ENCODE measurements at places on chromosomes 5 and 9.

DNA sequence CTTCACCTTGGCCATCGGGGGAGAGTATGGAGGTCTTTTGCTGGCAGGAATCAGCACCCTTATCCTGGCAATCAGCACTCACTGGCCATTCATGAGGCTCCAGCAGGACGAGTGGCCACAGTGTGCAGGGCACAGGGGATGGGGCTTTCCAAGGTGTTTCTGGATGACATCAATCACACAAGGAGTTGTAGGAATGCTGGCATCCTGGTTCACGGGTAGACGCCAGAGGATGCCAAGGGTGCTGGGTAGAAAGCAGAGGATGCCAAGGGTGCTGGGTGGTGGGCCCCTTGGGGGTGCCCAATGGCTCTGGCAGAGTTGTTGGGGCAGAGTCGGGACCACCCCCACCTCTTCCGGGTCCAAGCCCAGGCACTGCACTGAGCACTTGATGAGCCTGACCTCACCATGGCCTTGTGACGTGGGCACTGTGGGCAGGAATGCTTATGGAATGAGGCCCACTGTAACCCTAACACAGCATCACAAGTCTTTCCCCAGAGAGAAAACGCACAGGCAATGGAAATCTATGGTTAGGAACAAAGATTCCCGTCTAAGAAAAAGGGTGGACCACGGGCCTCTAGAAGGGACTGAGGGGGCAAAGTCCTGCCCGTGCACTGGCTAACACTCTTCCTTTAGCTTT lies 29.1 kb downstream of the CEL start:
- no peak for DNase-seq

- DNase-seq = no peak
Measured at GRCh38 chr5:40834391-40834848, 602 bp downstream of the RPL37 start.

DNA sequence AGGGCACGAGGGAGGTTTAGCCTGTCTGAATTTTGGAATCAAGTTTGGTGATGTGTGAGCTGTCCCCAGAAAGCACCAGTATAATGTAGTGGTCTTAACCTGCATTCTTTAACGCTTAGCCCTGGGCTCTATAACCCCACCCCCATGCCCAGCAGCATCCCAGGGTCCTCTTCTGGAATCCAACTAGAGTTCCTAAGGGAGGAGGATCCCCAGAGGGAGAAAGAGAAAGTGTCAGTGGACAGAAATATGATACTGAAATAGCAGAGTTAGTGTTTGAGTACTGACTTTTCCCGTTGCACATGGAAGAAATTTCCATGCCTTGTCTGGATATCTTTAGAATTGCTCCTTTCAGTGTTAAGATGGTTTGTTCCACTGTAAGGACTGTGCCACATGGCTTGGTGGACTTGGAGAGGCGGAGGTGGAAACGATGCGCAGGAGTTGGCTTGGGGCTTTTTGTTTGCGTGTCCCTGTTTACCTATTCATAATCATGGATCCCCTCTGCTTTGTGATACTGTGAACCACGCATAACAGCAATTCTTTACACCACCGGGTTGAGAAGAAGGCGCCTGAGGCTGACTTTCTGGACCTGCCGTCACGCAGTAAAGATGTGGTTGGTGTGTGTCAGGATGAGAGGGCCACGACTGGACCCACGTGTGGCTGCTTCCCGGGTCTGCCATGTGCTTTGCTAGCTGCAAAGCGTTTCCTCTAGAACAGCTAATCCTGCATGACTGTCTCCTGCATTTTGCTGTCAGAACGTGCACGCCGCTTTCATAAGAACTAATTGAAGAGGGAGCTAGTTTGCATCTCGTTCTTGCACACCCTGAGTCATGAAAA lies 142.3 kb downstream of the SMARCA2 start:
- no peak for DNase-seq

DNA sequence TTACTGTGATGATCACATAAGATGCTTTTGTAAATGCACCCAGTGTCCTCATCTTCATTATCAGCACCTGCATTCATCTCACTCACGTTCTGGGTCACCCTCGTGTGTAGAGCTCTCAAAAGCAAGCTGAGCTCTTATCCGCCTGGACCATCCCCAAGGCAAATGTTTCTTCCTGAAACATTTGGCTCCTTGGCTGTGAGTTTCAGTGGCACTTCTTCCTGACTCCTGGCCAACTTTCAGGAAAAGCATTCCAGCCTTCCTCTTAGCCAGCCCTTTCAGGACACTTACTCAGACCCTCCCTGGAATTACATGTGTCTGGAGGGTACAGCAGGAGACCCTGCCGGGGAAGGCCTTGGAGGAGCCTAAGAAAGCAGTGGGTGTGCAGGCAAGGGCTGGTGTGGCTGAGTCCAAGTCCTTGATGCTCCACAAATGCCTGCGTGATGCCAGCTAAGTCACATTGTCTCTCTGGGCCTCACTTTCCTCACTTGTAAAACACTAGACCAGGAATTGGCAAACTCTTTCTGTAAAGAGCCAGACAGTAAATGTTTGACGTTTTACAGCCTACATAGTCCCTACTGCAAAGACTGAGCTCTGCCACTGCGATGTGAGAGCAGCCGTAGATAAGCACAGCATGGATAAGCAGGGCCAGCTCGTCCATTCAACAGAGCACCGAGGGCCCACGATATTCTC lies 72.1 kb downstream of the PDE6A start:
- no peak for DNase-seq

DNA sequence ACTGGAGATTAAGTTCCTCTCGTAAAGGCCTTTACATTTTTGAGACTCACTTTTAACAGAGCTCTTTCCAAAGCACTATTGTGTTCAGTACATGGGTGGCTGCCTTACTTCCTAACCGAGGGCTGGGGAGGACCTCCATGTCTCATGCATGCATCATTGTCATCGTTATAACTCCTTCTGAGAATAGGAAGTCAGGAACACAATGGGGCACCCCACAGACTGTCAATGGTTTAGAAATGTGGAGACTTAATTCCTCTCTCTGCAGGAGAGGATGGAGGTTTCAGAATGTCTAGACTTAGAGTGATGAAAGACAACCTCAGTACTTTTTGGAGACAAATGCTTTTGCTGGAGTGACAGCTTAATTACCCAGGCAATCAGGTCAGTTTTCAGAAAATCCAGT lies 83.9 kb downstream of the PRLR start:
- no peak for DNase-seq

- DNase-seq = no peak
Measured at GRCh38 chr5:154723740-154724505, 31.3 kb upstream of the LARP1 start.

DNA sequence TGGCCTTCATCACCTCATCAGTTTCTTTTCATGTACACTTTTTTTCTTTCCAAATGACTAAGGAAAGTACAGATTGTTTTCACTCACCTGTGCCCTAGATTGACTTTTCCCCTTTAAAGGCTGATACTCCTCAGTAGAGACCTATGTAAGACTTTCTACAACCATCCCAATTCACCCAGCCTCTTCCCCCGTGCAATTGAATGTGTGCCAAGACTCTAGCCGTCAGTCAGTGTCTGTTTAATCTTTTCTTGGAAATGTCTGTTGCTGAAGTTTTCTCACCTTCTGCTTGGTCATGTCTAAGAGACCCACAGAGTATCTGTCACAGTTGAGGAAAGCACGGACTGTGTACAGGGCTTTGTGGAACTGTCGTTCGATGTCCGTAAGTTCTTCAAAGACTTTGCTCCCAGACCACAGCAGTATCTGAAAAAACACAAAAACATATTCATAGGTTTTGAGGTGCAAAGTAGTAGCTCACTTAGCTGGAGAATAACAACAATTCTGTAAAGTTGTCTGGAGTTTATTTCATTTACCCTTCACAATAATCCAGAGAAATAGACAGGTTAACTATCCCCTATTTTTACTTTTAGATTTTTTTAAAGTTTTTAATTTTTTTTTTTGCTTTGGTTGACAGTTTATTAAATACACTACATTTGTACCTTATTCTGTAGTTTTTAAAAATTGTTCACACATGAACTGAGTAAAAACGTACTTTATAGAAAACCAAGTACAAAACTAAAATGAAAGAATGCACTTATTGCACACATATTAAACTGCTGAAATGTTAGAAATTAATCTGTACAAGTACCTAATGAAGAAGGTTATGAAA lies 13.6 kb downstream of the PDE6A start:
- DNase-seq = no peak

GRCh38 chr9:82424599-82425120 lies 436.1 kb downstream of the SPATA31D1 start:
- DNase-seq = no peak

DNA sequence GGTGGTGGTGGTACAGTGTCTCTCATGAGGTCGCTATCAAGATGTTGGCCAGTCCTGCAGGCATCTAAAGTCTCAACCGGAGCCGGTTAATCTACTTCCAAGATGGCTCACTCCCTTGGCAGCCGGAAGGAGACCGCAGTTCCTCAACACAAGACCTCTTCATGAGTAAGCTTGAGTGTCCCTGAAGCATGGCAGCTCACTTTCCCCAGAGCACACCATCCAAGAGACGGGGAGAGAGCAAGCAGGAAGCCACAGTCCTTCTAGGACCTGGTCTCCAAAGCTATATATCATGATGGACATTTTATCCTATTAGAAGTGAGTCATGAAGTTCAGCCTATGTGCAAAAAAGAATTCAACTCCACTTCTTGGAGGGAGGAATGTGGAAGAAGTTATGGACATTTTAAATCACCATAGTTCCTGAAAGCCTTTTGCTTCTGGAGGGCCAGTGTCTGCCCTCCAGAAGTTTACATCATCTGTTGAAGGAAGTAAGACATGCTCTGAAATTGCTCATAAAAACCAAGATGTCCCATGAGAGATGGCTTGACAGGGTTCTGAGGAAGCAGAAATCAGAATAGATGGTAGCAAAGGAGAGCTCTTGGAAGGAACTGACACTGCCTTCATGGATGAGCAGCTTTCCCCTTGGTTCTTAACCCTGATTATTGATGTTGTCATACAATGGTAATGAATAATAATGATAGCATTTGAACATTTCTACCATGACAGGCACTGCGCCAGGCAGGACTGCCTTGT lies 21.3 kb downstream of the GALNT10 start:
- DNase-seq = no peak

- no peak for DNase-seq
Measured at GRCh38 chr5:141573489-141574121, 45.2 kb downstream of the DIAPH1 start.

DNA sequence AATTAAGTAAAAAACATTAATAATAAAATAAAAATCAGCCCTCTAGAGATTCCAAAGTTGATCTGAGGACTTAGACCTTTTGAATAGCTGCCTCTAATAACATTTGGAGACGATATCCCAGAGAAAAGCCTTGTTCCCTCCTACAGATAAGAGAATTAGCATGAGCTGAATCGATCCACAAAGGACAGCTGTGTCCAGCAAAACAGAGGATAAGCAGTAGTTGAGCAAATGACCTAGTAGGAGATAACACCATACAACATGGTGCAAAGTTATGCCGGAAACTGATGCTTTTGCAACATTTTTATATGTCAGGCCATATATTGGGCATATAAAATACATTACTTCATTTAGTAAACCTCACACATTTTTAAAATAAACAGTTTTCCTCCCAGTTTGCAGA lies 212.2 kb upstream of the PRR16 start:
- DNase-seq = no peak

DNA sequence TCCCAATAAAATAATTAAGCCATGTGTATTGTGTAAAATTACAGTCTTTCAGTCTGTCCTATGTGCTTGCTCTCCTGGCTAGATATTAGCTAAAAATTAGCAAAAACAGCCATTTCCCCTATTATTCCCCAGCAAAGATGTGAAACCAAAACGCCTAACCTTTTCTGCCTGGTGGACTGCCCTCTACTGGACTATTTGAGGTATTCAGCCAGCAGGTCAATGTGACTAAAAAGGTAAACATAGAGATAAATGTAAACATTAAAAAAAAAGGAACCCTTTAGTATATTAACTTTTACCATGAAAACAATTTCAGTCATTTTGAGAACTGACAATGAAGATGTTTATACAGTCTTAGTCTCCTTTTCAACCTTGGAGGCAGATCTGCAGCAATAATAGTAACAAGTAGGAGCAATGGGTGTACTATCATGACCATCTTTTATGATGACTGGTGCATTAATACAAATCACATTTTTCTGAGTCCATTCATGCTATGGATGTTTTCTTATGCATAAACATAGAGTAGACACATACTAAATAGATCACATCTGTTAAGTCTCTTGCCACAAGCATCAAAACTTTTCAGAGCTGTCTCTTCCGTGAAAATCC lies 10.1 kb downstream of the ATG12 start:
- DNase-seq = no peak

DNA sequence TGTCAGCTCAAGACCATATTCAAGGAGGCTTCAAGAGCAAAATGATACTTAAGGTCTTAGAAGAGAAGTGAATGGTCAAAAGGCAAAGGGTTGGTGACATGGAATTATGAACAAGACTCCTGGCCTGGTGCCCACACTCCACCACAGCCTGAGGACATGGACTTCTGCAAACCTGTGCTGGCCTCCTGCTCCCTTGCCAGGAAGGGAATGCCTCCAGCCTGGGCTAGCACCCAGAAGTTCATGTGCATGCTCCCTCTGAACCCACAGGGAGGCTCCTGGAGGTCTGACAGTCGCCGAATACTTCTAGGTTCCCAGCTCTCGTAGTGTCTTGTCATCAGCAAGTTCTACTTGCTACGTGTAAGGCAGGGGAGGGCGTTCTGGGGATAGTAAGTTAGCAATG lies 156.7 kb downstream of the FSTL4 start:
- DNase-seq = no peak

DNA sequence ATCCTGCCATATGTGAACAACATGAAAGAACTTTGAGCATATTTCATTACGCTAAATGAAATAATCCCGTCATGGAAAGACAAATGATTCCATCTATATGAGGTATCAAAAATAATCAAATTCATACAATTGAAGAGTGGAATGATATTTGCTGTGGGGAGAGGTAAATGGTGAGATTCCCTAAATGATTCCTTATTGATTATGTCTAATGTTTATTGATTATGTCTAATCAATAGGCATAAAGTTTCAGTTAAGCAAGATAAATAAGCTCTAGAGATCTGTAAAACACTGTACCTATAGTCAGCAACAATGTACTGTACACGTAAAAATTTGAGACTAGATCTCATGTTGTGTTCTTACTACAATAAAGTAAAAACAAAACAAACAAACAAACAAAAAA lies 85.4 kb upstream of the MEGF10 start:
- no peak for DNase-seq

GRCh38 chr9:2720179-2720654 lies 2.9 kb downstream of the KCNV2 start:
- no peak for DNase-seq

DNA sequence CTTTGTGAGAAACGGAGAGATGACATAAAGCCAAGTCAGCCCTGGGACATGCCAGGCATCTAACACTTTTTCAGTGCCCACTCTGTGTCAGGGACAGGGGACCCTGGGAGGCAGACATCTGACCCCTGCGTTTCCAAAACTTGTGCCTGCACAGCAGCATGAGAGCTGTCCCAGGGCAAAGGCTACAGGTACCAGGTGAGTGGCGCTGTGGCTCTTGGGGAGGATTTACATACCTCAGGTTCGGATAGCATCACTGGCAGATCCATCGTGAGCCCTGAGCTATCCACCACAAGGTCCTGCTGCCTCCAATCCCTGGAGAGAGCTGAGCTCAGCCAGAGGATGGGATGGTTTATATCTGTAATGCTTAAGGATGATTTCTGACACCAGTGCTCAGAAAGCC lies 52.4 kb downstream of the FSTL4 start:
- no peak for DNase-seq

- no peak for DNase-seq
Measured at GRCh38 chr5:7910738-7911428, 41.9 kb downstream of the MTRR start.

GRCh38 chr5:39654715-39655114 lies 229.9 kb upstream of the DAB2 start:
- no peak for DNase-seq

GRCh38 chr5:153863951-153864350 lies 174.8 kb downstream of the FAM114A2 start:
- DNase-seq = no peak
